ENCODE measurements at places on chromosomes 7 and 10.

DNA sequence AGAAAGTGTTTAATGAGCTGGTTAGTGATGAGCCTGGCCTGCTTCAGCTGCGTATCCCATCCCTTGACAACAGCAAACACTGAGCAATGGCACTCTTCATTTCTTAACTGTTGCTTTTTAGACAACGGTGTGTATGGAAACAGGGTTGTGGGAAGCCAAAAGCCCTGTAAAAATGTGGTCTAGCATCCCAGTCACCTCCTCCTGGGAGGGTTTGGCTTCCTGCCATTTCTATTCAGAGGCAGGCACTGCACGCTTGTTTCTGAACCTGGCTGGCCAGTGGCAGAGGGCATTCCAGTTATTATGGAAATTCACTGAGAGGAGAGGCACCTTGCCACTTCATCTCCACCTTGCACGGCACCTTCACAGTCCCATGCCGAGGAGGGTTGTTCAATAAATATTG, 123.0 kb upstream of the ADARB2 start:
- no peak for DNase-seq

DNA sequence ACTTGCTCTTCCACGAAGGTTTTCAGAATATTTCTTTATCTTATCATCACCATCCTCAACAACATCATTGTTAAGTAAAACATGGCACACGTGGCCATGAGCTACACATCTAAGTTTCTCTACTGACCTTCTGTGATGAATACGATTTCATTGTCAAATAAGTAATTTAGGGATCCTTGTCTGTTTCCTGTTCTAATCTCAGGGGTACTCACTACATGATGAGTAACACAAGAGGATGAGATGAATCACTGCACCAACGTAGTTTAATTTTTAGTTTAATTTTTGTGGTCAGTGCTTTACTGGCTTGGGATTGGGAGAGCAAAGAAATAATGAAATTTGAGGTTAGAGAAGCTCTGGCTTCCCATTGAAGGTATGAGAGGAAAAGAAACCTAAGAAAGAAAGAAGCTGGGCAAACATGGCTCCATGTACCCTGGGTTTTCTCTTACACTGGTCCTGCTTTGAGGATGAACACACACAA, 461.9 kb upstream of the KLF6 start:
- DNase-seq: no peak

GRCh38 chr10:63919575-63920279, 398.5 kb downstream of the REEP3 start:
- no peak for DNase-seq

GRCh38 chr7:34036051-34036920, 130.9 kb downstream of the BMPER start:
- no peak for DNase-seq

GRCh38 chr7:81299711-81300110, 380.9 kb upstream of the SEMA3C start:
- no peak for DNase-seq

DNA sequence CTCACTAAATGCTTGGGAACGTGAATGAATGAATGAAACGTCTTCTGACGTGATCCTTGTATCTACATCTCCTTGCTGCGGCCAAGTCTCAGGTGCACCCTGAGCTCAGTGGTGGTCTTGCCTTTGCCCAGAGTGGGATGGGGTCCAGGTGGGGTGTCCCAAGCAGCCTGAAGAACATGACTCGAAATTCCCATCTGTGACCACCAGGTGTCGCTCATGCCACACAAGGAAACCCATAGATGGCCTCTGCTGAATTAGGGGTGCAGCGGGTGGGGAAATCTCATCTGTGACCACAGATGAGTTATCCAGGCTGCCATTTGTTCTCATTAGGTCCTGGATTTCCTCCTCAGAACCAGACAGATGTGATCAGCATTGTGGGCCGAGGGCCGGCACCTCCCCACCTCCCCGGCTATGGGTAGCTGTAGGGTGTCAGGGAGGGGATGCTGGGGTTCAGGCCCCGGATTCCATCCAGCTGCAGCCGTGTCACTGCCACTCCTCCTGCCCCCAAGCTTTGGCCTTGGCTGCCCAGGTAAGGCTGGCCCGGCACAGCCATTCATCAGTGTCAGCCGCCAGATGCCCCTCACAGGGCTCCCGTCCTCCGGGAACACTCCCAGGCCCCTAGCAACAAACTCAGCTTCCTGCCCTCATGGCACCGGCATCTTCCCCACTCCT, 21.0 kb upstream of the GNA12 start:
- peak; percentile 72 for DNase-seq

DNA sequence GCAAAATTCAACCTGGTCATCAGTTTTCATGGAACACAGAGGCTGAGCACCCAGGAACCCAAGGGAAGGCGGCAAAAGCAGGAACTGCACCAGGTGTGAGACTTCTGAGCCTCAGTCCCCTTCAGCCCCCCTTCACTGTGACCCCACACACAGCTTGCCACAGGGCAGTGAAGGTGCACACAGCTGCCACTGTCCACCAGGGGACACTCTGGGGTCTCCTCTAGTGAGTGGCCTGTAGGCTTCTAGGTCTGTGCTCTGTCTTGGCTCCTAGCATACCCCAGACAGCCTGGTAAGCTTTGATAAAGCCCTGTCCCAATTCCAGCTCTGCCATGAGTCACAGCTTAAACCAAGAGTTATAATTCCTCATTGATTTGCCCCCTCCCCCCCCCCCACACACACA, 12.1 kb downstream of the KCNH2 start:
- no peak for DNase-seq

GRCh38 chr7:108503112-108504026, 22.6 kb downstream of the PNPLA8 start:
- no peak for DNase-seq

DNA sequence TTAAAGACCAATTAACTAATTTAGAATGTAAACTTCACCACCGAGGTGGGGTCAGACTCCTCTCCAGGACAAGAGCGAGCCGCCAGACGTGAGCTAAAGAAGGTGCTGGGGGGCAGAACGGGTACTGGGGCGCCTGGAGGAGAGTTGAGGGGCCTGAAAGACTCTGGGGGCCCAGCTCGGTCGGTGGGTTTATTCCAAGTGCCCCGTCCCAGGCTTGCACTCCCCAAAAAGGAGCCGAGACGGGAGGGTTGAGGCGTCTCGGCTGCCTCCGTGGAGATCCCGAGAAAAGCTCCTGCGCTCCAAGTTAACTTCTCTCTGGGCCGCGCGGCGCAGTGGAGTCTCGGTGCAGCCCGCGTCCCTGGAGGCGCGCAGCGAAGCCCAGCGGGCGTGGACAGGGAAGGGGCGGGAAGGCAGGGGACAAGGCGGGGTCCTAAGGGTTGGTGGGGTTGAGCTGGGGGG, 553.3 kb downstream of the TFEC start:
- no peak for DNase-seq

DNA sequence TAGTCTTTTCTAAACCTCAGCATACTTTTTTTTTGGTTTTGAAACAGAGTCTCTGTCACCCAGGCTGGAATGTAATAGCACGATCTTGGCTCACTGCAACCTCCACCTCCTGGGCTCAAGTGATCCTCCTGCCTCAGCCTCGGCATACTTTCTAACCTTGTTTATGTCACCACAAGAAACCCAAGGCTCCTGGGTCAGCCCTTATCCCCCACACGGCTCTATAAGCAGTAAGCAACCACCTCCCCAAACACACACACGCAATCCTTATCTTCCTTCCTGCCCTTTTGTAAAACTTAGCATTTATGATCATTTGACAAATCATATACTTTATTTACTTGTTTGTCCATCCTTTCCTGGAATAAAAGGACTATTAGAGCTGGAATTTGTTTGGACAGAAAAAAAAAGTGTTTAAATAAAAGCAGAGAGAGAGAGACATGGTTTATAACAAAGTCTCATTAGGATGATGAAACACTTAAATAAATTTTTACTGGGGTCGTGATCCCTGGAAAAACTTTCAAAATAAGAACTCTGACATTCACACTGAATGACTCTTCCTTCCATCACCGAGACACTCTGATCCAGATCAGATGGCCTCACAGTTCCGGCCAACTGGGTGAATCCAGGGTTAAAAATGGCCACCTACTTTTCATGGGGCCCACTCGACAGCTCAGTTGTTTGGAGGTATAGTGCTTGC, 72.7 kb upstream of the PIK3CG start:
- no peak for DNase-seq

- DNase-seq: no peak
Observed at GRCh38 chr7:86958380-86958779, 101.1 kb downstream of the ELAPOR2 start.

DNA sequence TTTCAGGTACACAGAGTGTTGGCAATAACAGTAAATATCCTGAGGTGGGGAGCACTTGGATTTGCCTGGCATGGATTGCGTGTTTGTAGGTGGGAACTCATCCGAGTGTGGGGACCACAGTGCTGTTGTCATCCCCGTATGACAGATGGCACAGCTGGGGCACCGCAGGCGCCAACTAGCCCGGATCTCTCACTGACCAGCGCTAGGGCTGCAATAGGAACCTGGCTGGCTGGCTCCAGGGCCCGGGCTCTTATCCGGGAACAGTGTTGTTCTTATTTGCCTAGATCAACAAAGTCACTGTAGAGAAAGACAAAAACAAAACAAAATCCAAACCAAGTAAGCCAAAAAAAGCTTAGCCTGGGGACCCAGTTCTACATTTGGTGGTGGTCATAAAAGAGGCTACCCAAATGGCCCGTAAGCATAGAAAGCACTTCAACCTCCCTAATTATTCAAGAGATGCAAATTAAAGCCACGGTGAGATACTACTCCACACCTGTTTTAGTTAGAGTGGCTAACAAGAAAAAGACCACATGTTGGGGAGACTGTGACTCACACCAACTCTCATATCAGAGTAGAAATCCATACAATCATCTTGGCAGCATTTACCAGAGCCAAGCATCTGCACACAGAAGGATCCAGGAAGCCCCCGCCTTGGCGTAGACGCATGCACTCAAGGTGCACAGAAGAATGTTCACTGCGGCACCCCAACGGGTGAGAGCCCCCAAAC, 27.2 kb upstream of the PFKFB3 start:
- no peak for DNase-seq
